ENCODE measurements at places on chromosomes 13 and 19.
A peak's percentile ranks its signal among the peaks of the same experiment; 100 is the strongest.

DNA sequence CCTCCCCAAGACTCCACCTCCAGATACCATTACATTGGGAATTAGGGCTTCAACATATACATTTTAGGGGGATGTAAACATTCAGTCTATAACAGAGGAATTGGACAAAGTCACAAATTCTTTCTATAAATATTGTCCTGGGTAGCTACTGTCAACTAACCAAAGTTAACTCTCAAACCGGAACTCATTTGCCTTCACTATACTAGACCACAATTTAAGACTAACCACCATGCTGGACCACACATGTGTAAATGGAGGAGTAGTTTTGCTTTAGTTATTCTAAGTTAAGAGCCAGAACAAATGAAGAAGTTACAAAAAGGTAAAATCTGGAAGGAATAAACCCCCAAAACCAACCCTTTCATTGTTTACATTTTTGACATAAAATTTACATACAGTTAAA lies 222.8 kb downstream of the NDFIP2 start:
- no peak for DNase-seq
- H3K36me3 ChIP-seq: no peaks in the 10 kb centered on the region
- H3K4me1 ChIP-seq: peaks cover 2% of the 10 kb centered on the region
- H3K27ac ChIP-seq: no peak overlapping the region
- no peaks in the 10 kb centered on the region for H3K27me3 ChIP-seq
- H3K4me3 ChIP-seq: no peak overlapping the region

DNA sequence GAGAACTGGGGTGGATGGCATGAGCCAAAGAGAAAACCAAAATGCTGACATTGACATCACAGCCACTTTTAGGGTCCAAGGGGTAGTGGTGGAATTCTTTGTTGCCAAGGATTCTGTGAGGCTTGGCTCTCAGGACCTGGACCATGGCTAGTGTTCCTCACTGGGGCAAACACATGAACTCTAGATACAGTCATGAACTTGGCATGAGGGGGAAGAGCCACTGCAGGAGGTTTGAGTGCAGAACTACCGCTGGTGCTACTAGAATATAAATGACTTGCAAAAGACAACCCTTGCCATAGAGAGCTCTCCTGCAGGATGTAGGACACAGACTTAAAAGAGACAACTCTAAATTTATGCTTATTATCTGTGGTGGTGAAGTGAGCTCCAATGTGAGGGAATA lies 29.8 kb upstream of the FRY start:
- H3K36me3 ChIP-seq: no peaks in the 10 kb centered on the region
- no peak overlapping the region for H3K4me3 ChIP-seq
- no peak for DNase-seq
- H3K27ac ChIP-seq: no peak overlapping the region
- H3K4me1 ChIP-seq: peaks cover 13% of the 10 kb centered on the region

- no peaks in the 10 kb centered on the region for H3K36me3 ChIP-seq
- no peaks in the 10 kb centered on the region for H3K27me3 ChIP-seq
- DNase-seq: no peak
- H3K4me3 ChIP-seq: no peak overlapping the region
- peak overlapping the region; percentile 22 for H3K27ac ChIP-seq
- peaks cover 49% of the 10 kb centered on the region for H3K4me1 ChIP-seq
Measured at GRCh38 chr13:40388617-40389016, 277.8 kb downstream of the FOXO1 start.

DNA sequence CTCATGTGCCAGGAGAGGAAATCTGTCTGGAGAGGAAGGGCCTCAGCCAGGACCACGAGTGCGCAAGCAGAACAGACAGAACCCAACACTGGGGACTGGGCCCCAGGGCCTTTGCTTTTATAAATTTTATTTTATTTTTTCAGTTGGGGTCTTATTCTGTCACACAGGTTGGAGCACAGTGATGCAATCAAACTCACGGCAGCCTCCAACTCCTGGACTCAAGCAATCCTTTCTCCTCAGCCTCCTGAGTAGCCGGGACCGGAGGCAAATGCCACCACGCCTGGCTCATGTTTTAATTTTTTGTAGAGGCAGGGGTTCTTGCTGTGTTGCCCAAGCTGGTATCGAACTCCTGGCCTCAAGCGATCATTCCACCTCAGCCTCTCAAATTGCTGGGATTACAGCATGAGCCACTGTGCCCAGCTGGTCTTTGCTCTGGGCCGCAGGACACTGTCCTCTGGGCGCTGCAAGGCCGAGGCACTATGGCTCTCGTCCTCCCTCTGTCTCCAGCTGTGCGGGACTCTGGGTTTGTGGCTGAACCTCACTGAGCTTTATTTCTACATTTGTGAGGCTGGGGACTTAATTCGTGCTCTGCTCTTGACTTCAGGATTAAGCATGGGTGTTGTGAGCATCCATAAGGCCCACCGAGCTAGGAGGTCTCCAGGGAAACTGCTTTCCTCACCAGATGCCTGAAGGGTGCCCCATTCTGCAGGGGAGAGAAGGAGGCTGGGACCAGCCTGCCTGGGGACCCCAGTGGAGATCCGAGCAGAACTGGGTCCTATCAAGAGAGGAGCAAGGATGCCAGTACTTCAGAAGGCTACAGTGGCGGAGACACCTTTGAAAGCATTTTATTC lies 144.2 kb upstream of the VSTM2B start:
- DNase-seq: peak; percentile 27
- peaks cover 71% of the 10 kb centered on the region for H3K27me3 ChIP-seq
- no peak overlapping the region for H3K4me3 ChIP-seq
- H3K36me3 ChIP-seq: no peaks in the 10 kb centered on the region
- H3K27ac ChIP-seq: no peak overlapping the region
- H3K4me1 ChIP-seq: no peaks in the 10 kb centered on the region

DNA sequence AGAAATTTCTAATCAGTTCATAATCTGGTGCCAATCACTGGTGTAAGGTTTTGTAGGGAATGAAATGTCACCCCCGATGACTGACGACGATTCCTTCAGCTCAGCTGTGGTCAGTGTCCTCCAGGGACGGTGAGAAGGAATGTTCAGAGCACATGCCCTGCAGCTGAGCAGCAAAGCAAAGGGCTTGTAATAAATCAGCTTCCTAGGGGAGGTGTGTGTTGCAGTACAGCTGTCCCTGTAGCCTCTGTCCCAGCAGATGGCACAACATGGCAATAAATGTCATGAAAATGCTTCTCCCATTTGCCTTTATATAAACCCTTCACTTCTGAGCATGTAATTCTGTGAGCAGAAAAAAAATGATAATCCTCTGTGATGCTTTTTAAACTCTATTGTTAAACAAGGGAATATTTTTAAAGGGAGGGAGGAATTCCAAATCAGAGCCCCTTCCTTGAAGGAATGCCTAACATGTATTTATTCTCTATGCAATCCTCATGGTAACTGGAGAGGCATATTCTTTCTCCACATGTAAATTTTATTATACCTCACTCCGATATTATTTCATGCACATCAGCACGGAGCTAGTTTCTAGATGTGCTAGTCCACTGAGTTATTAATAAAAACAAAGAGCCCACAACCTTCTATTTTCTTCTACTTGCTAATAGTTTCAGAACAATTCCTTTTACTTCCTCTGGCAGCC lies 102.5 kb downstream of the FAM216B start:
- H3K36me3 ChIP-seq: peaks cover 24% of the 10 kb centered on the region
- peaks cover 46% of the 10 kb centered on the region for H3K4me1 ChIP-seq
- H3K27ac ChIP-seq: peak overlapping the region; percentile 28
- peaks cover 2% of the 10 kb centered on the region for H3K27me3 ChIP-seq
- no peak for DNase-seq

GRCh38 chr19:287381-287871 lies 3.8 kb downstream of the PLPP2 start:
- H3K36me3 ChIP-seq: no peaks in the 10 kb centered on the region
- DNase-seq: no peak
- peaks cover 5% of the 10 kb centered on the region for H3K4me1 ChIP-seq

All from mesothelial cell of epicardium (in vitro differentiated cells).